ENCODE measurements at places on chromosomes 5 and 9. TPM values are rescaled to one million over a fixed set of nuclear protein-coding genes. Genes with fewer than 3 reads are reported as not detected.

DNA sequence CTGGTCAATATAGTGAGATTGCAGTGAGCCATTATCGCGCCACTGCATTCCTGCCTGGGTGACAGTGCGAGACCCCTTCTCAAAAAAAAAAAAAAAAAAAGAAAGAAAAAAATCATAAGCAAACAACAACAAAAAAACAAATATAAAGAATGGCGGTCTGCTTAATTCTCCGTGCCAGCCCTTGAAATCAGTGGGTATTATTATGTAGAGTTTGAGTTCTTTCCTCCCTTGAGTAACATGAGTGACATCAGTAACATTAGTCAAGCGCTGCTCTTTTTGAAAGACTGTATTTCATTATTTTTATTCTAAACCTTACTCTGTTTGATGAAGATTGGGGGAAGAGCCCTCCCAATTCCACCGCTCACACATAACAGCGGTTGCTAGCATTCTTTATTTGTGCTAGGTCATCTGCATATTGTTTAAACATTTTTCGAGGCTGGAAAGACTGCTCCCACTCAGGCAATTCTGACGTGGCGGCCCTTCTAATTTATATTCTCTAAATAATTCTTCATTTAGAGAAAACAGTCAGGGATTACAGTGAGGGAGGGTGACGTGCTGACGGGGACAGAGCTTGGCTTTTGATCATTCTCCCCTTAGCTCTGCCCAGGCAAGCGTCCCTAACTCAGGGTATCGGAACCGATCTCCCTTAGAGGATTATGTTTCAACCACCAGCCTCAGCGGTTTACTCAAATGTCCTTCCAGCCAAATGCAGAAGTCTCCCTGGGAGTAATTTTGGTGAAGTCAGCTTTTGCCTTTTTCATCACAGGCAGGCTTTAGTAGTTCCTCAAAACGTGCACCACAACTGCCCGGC, 860 bp upstream of the MARCHF6 start:
- DNase-seq: no peak
- peak overlapping the region; percentile 96 for H3K27ac ChIP-seq
- H3K4me3 ChIP-seq: peak overlapping the region; percentile 89
- H3K27me3 ChIP-seq: no peaks in the 10 kb centered on the region

DNA sequence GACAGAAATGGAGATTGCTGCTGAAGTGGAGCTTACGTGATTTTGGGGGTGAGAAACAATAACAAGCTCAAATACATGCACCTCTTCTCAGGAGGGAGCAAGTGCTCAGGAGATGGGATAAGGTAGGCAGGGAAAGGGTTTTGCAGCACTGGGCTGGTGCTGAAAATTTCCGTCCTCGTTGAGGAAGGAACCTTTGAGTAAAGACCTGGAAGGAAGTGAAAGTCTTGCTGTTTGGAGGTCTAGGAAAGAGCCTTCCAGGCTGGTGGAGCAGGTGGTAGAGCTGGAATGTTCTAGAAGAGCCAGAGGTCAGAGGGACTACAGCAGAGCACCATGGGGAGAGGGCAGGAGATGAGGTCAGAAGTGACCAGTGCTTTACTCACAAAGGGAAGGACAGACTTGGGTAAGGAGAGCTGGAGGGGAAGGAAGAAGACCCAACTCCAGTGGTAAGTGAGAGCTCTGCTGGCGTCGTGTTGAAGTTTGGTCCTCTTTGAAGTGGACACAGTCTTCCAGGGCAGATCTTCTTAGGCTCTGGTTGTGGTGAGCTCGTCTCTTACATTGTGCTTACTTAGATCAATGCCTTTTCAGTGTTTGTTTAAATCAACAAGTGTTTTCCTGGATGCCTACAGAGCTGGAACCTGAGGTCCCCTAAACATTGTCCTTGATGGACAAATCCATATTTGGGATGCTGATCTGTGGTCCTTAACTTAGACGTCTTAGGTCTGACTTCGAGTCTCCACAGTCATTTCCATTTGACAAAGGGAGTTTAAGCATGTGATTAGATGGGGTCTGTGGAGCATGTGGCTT, 21.0 kb downstream of the ANKRD33B start:
- H3K27me3 ChIP-seq: peaks cover 2% of the 10 kb centered on the region
- H3K4me3 ChIP-seq: no peak overlapping the region
- H3K27ac ChIP-seq: no peak overlapping the region
- H3K4me1 ChIP-seq: no peaks in the 10 kb centered on the region
- H3K36me3 ChIP-seq: no peaks in the 10 kb centered on the region
- no peak for DNase-seq

- peaks cover 30% of the 10 kb centered on the region for H3K4me1 ChIP-seq
- H3K36me3 ChIP-seq: no peaks in the 10 kb centered on the region
- DNase-seq: peak; percentile 45
- H3K27me3 ChIP-seq: peaks cover 74% of the 10 kb centered on the region
Observed at GRCh38 chr5:55176176-55176818, 3.3 kb upstream of the CDC20B start.

DNA sequence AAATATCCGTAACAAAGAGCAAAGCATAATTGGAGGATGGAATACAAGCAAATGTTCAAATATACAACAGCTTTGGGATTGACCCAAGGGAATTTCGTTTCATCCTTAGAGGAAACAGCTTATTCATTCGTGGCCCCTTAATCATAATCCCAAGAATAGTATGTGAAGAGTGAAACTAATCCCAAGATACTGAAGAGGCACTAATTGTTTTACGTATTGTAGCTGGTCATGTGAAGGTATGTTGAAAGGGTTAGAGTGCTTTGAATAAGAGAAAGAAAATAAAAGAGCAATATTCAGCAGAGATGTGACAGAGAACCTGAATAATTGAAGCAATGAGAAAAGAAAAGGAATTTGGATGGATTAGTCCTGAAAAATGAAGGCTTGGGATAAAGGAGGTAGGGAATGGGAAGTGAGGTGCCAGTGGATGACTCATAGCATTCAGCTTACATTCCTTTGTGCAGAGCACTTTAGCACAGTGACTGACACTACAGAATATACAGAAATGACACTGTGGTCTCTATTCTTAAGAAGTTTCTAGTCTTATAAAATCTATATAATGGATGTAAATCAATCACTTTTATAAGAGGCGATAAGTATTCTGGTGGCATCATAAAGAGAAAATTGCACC, 221.9 kb downstream of the TLR4 start:
- no peak overlapping the region for H3K4me3 ChIP-seq
- H3K36me3 ChIP-seq: no peaks in the 10 kb centered on the region
- no peak for DNase-seq
- H3K27ac ChIP-seq: no peak overlapping the region
- no peaks in the 10 kb centered on the region for H3K27me3 ChIP-seq

DNA sequence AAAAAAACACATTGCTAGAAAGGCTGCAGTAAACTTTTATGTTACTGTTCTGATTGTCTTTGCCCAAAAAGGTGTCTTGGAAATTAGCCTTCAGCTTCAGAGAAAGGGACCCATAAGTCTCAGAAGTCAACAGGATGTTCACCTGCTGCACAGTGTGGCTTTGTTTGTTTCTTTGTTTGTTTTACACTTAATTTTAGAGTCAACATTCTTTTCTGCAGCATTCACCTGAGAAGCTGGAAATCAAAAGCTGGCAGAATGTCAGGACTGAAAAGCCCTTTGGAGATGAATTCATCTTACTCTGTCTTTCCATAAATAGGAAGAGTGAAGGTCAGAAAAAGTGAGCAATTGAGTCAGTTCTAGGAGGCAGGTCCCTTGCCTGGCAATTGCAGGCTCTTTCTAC, 170.0 kb downstream of the PAPPA start:
- H3K36me3 ChIP-seq: no peaks in the 10 kb centered on the region
- H3K4me3 ChIP-seq: no peak overlapping the region
- no peaks in the 10 kb centered on the region for H3K4me1 ChIP-seq
- H3K27me3 ChIP-seq: no peaks in the 10 kb centered on the region
- DNase-seq: no peak

GRCh38 chr5:59712836-59713497, 180.6 kb downstream of the PDE4D start:
- H3K4me1 ChIP-seq: no peaks in the 10 kb centered on the region
- no peak overlapping the region for H3K4me3 ChIP-seq
- H3K27ac ChIP-seq: no peak overlapping the region
- H3K27me3 ChIP-seq: no peaks in the 10 kb centered on the region
- no peaks in the 10 kb centered on the region for H3K36me3 ChIP-seq

DNA sequence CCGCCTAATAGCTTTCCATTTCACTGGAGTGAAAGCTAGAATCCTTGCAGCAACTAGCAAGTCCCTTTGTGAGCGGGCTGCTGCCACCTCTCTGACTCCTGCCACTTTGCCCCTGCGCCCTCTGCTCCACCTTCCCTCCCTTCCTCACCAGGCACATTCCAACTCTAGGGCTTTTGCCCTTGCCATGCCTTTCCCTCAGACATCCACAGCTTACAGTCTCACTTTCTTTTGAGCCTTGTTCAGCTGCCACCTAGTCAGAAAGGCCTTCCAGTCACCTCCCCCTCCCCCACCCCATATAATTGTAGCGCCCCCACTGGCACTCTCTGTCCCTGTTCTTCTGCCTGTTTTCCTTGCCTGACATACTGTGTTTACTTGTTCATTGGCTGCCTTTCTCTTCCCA, 31.0 kb downstream of the CYSTM1 start:
- no peaks in the 10 kb centered on the region for H3K27me3 ChIP-seq
- H3K36me3 ChIP-seq: no peaks in the 10 kb centered on the region
- H3K4me1 ChIP-seq: no peaks in the 10 kb centered on the region
- no peak for DNase-seq
- H3K4me3 ChIP-seq: no peak overlapping the region
- H3K27ac ChIP-seq: no peak overlapping the region

DNA sequence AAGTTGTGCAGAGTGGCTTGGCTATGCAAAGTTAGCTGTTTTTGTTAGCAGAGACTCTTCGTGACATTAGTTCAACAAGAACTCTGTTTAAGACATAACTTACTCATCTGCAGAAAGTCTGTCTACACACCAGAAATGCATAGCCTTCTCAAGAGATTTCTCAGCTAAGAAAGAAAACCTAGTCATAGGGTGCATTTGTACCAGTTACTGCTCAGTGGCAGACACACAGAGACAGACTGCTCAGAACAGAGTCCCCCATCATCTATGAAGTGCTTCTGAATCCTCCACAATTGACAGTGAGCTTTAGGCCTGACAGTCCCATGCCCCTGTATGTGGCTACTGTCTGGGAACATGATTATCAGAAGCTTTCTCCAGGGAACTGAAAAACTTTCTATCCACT, 56.1 kb upstream of the IFNK start:
- DNase-seq: no peak
- no peaks in the 10 kb centered on the region for H3K36me3 ChIP-seq
- no peaks in the 10 kb centered on the region for H3K27me3 ChIP-seq
- H3K27ac ChIP-seq: no peak overlapping the region
- H3K4me3 ChIP-seq: no peak overlapping the region

GRCh38 chr9:116706310-116707290, 19.5 kb downstream of the TRIM32 start:
- H3K27ac ChIP-seq: no peak overlapping the region
- H3K36me3 ChIP-seq: no peaks in the 10 kb centered on the region
- H3K4me3 ChIP-seq: no peak overlapping the region
- no peaks in the 10 kb centered on the region for H3K27me3 ChIP-seq

DNA sequence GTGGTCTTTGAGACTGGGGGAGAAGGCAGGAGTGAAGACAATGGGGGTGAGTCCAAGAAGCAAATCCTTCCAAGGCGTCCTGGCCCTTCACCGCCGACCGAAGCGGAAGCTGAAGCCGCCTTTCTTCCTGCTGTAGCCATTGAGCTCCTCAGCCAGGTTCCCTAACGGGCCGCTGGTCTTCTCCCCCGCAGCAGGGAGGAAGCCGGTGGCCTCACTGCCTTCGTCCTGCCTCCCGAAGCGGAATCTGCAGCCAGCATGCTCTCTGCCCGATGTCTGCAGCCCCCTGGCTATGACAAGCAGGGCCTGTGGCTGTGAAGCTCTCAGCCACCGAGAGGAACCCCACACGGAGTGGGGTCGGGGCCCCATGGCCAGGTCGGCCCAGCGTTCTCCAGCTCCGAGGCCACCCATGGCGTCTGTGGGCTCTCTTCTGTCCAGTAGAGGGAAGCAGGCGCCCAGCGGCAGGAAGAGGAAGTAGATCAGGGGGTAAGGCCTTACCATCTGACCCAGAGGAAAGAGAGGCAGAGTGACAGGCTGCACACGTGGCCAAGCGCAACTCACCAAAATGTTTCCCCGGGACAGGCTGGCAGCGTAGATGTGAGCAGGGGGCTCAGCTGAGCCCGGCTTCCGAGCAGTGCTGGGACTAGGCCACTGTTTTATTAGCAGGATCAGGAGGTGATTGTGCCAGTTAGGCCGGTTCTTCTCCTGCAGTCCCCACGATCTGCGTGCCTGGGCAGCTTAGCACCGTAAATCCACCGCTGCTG, 3.1 kb downstream of the QRFP start:
- H3K36me3 ChIP-seq: peaks cover 8% of the 10 kb centered on the region
- H3K27ac ChIP-seq: no peak overlapping the region
- no peak for DNase-seq
- H3K4me3 ChIP-seq: no peak overlapping the region
- H3K27me3 ChIP-seq: no peaks in the 10 kb centered on the region
- peaks cover 9% of the 10 kb centered on the region for H3K4me1 ChIP-seq

GRCh38 chr9:131306397-131307004, 17.0 kb downstream of the PLPP7 start:
- H3K4me1 ChIP-seq: peaks cover 12% of the 10 kb centered on the region
- H3K4me3 ChIP-seq: no peak overlapping the region
- H3K27ac ChIP-seq: no peak overlapping the region
- H3K36me3 ChIP-seq: no peaks in the 10 kb centered on the region
- DNase-seq: no peak

DNA sequence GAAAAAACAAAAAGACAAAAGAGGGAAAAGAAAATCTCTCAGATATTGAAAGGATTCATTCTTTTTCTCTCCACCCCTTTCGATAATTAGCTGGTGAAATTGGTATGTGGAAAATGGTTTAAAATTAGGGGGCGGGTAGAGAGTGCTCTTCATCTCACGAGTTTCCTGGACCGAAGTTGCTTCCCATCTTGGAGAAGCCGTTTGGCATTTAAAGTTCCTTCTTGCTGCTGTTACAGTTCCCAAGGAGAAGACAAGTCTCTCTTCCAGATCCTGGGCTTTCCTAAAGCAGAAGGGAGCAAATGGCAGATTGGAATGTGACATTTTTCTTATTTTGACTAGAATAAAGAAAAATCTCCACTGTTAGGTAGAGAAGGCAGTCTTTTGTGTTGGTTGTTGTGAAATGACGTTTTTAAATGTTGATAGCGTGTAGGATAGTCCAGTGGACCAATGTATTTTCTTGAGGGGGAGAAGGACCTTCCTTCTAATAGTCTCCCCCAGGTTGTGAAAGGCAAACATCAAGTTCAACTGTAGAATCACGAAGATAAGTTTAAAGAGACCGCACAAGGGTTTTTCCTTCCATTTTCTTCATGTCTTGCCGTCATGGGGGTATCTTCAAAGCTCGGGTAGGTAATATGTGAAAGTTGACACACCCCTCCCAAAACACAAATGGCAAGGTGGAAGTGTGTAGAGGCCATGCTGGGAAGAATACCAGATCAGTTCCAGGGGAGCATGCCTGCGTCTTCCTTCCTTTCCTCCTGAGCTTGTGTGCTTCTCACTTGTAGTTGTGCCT, 77.5 kb downstream of the EHMT1 start:
- no peak overlapping the region for H3K4me3 ChIP-seq
- no peak overlapping the region for H3K27ac ChIP-seq
- H3K36me3 ChIP-seq: no peaks in the 10 kb centered on the region
- no peaks in the 10 kb centered on the region for H3K27me3 ChIP-seq
- DNase-seq: no peak

Gene CCL27
- total RNA-seq: not detected
